ENCODE measurements at places on chromosomes 5 and 9.

DNA sequence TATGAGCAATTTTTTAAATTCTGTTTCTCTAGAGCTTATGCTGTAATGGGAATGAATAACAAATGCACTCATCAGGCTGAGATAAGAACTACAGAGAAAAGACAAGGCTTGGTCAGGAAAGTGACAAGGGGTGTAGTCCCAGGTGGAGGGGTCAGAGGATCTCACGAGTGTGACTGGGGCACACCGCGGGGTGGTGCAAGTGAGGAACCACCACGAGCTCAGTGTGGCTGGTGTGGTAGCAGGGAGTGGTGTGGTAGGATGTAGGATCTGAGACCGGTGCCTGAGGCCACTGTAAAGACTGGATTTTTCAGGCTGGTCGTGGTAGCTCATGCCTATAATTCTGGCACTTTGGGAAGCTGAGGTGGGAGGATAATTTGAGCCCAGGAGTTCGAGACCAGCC, 9.0 kb downstream of the ANXA6 start:
- no peak for DNase-seq

DNA sequence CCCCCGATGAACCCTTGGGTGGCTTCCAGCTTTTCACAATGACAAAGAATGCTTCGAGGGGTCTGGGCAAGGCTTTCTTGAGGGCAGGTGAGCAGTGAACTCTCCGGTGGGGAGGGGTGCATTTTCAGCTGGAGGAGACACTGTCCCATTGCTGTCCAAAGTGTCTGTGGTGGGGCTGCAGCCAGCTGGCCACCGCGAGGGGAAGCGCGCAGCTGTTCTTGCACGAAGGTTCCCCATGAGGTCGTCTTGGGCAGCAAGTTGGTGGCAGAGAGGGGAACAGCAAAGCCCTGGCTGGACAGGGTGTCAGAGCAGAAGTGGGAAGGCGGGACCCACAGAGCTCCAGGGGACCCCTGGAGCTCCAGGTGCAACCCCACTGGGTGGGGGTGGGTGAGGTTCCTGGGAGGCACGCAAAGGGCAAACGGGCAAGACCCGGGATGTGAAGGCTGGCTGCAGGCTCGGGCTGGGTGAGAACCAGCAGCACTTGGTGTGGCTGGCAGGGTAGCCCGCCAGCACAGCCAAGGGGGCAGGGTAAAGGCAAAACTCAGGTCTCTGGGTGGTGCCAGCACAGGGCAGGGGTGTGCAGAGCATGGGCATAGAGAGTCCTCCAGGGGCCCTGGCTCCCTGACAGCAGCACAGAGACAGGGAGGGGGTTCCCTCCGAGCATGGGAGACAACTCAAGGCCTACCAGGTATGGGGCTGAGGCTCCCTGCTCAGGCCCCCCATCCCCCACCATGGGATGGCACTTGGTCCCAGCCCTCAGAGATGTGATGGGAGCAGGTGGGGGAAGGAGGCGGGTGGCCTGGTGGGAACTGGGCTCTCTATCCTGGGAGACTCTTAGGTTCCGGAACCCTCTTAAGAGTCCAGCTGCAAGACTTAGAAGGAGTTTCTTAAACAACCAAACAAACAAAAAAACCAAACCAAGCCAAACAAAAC, 26.6 kb downstream of the TSPAN17 start:
- no peak for DNase-seq

DNA sequence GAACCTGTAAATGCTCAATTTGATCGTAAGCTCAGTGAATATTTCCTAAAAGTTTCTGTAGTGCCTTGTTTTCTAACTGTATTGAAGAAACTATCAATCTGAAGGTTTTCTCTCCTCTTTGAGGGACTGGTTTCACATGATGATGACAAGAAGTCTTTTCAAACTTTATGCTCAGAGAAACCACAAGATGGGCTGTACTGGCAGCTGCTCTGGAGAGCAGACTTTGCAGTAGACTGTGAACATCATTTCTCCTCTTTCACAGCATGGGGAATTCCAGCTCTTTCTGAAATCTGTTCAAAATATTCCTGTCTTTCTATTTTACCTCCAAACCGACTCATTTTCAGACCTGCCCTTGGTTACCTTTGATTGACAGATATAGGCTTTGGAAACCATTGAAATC, 194.4 kb downstream of the IZUMO3 start:
- DNase-seq = no peak

DNA sequence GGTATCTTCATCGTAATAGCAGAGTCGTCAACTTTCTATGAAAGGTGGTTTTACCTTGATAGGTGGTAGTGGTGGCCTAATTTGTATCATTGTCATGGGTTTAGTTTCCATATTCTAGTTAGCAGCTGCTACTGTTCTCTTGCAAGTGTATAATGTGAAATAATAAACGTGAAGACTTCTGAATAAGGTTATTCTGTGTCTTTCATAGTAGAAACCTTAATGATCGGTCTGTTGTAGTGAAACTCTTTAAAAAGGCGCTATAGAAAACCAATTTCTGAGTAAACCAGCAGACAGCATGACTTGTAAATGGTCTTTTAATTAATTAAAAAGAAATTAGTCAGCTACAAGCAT, 1.6 kb downstream of the SET start:
- DNase-seq = no peak

GRCh38 chr5:43191740-43192557, at the start of gene NIM1K:
Gene NIM1K, plus strand, starts transcription at chr5:43192225. Its CDS starts 53,551 bp downstream, at chr5:43245776.
- peak; percentile 72 for DNase-seq

- no peak for DNase-seq
These were observed 103.4 kb downstream of the TTC39B start for GRCh38 chr9:15203581-15203980.

DNA sequence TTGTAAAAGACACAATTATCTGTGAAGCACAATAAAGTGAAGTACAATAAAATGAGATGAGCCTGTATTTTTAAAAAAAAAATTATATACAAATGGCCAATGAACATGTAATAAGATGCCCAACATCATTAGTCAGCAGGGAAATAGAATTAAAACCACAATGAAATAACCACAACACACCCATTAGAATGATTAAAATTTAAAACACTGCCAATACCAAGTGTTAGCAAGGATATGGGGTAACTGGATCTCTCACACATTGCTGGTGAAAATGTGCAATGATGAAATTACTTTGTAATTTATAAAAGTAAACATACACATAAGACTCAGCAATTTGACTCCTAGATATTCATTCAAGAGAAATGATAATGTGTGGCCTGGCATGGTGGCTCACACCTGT, 62.8 kb downstream of the SHOC1 start:
- DNase-seq = no peak

GRCh38 chr9:105299190-105299854, 54.9 kb downstream of the SLC44A1 start:
- DNase-seq = no peak

DNA sequence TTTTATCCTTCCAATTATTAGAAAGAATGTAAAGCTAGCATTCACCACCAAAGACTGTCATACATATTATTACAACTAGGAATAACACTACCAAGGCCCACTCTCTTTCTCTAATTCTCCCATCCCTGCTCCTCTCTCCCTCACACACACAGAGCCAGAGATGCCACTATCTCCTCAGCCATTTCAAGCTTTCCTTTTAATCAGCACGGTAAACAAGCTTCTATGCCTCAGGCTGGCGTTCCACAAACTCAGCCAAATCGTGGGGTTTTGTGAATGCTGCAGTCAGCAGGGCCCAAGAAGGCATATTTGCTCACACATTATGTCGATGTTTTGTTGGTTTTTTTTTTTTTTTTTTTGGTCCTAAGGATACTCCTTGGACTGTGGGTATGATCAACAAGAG, 979.9 kb upstream of the DMAC1 start:
- no peak for DNase-seq

- no peak for DNase-seq
These were observed at the start of gene ADAMTSL2 for GRCh38 chr9:133534346-133535291. Gene ADAMTSL2, plus strand, starts transcription at chr9:133534704. Its CDS starts 2,009 bp downstream, at chr9:133536713.

DNA sequence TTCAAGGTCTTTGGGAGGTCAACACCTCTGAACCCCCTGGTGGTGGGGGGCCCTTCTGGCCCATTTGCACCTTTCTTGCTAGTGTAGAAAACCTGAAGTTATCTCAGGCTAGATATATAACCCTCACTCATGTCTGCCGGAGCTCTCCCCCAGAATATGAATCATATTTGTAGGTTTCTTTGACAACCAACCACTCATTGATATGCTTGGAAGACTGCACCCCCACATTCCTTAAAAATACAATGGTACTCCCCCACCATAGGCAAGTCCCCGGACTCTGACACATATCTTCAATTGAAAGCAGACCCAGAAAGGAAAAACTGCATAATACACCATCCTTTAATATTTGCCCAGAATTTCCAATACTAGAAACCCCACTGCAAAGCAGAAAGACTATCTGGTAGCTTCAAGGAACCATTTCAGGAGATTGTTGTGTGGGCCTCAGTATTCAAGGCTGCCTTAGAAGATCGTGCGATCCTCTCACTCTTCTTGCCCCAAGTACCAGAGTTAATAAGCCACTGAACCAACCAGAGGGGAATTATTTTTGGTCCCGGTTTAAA, 978 bp upstream of the UBE2B start:
- DNase-seq = no peak

GRCh38 chr5:73673161-73673591, 47.2 kb downstream of the ARHGEF28 start:
- DNase-seq = no peak

DNA sequence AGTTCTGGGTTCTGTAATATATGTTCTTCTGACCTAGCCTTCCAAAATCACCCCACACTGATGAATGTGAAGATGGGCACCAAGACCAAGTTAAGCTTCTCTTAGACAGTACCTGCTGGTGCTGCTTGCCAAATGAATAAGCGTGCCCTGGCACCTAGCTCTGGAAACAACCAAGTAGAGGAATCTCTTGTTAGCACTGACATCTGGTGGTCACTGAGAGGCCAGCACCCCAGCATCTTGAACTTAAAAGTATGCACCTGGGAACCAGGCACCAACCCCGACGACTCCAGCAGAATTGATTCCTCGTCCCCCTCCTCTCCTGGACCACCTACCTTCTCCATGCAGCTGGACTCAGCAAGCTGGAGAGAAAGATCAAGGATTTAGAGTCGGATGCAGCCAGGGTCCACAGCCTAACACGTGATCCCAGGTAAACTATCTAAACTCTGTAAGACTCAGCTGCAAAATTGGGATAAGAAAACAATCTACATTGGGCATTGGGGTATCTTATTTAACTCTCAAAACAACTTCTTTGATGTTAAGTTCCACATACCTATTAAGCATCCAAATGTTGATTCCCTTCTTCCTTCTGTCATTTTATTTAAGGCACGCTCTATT, 89.8 kb downstream of the SLC1A3 start:
- no peak for DNase-seq

DNA sequence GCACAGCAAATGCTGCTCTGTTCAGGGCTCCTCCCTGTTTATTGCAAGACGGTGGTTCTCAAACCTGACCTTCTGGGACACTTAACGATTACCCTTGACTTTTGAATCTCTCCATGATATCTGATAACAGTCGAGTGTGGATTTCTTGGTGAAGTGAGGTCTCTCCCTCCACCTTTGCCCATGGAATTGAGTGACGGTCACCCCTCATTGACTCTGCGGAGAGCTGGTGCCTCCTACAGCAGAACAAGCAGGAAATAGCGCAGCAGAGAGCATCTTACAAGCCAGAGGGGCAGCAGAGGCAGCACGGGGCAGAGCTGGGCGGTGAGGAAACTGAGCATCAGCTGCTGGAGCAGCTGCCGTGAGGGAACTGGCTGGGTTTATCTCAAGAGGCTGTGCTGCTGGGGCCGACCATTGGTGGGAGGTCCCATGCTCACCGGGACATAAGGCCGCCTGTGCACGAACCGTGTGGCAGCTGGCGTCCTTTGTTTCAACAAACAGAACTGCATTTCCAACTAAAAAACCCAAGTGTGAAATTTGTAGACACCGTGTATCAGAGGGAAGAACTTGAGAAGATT, 189.8 kb downstream of the MTRR start:
- DNase-seq = no peak

GRCh38 chr9:98056269-98057137, at the start of gene NANS:
Gene NANS, plus strand, starts transcription at chr9:98056732. Its CDS starts 77 bp downstream, at chr9:98056809.
- peak; percentile 91 for DNase-seq

DNA sequence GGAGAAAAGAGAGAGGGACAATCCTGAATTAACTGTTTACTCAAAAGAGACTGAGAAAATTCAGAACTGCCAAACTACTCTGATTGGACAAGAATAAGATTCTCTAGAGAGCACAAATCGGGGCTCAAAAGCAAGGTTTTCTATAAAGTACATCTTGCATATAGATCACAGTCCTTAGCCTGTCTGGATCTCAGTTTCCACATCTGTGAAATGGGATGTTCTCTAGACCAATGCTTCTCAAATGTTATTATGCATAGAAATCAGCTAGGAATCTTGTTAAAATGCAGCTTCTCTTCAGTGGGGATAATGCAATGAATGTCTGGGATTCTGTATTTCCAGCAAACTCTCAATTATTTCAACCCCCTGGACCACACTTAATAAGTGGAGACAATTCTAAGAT, 231.6 kb downstream of the ESM1 start:
- no peak for DNase-seq

DNA sequence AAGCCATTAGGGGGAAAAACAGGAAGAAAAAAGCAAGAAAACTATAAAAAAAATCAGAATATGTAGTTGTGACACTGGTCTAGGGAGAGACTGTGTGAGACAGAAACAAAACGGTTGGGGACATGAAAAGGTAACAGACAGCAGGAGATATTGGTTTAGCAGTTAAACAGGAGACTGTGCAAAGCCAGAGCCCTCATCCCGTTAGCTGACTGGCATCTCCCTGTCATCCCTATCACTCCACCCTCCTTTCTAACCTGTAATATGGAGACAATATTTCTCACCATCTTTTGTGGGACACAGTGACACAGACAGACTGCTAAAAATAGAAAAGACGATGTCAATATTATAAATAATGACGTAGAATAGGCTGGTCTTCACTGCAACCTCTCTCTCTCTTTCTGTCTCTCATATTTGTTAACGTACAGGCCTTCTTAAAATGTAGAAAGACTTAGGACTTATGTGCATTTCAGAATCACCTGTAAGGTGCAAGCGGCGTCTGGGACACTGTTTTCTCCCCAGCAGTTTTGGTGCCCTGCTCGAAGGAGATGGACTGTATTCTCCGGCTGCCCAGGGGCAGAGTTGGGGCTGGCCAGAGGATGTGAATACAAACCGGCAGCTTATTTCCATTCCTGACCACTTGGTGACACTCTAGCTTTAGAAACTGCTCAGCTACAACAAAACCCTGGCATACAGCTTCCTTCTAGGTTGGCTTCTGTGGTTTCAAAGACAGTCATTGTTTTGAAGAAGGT, 190.6 kb downstream of the MAT2B start:
- DNase-seq = no peak

DNA sequence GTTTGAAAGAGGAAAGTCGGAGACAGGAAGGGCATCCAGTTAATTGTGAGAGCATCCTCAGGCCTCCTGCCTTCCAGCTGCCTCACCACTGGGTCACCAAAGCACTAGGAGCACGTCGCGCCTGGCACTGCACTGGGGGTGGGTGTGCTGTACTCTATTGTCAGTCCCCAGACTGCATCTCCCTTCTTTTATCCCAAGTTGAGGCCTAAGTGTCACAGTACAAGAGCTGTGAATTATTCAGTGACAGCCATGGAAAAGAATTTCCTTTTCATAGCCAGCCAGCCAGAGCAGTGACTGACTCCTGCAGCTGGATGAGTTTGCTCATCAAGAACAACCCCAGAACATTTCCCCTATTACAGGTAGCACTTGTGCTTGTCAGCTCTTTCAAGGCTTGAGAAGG, 16.3 kb downstream of the CLTA start:
- DNase-seq = no peak

- DNase-seq = no peak
These were observed 5.6 kb upstream of the ABLIM3 start for GRCh38 chr5:149135536-149136201.

GRCh38 chr9:112757282-112757883, 6.8 kb downstream of the SNX30 start:
- no peak for DNase-seq

All from type B pancreatic cell (in vitro differentiated cells).